Brain pericyte (primary cell): ENCODE measurements at places on chromosomes 12 and 14.

GRCh38 chr14:74417611-74418010 is 8.4 kb downstream of the SYNDIG1L start:
- no peak for DNase-seq

DNA sequence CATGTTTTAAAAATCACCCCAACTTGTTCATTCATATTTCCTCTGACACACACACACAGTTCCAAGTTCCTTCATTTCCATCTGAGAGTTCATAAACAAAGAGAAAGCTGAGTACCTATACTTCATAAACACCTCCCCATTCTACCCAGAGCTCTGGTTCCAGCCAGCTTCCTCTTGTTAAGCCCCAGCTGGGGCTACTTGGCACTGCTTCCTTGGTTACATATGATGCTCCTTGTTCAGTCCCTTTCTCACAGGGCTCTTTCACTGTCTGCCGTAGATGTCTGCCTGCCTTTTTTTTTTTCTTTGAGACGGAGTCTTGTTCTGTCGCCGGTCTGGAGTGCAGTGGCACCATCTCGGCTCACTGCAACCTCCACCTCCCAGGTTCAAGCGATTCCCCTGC is 77.5 kb downstream of the COX16 start:
- no peak for DNase-seq

GRCh38 chr12:92275443-92276154 is 130.0 kb upstream of the BTG1 start:
- no peak for DNase-seq

- DNase-seq = no peak
Observed at GRCh38 chr12:88816201-88816600, 235.9 kb upstream of the KITLG start.

GRCh38 chr12:131221061-131221956 is 267.6 kb downstream of the ADGRD1 start:
- DNase-seq = no peak

GRCh38 chr14:45891417-45892080 is 638.5 kb upstream of the MIS18BP1 start:
- DNase-seq = no peak

- no peak for DNase-seq
Observed at GRCh38 chr12:85866986-85867776, 6.9 kb upstream of the NTS start.

- no peak for DNase-seq
Observed at GRCh38 chr14:50036211-50036610, 80.2 kb downstream of the VCPKMT start.

DNA sequence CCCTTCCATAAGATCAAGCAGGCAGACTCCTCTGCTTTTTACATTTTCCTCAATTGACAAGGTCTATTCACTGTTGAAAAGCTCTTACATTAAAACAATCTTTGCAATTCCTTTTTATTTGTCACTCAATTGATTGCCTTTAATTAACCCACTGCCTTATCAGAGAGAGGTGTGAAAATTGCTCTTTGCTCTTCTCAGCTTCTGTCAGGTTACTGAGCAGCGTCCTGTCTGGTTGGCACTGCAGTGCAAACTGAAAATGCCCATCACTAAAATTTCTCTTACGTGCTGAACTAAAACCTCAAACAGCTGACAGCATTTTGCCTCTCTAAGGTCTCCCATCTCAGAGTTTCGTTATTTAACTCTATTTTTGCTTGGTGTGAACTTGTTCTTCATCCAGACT is 504.1 kb upstream of the ATXN7L3B start:
- DNase-seq = no peak

DNA sequence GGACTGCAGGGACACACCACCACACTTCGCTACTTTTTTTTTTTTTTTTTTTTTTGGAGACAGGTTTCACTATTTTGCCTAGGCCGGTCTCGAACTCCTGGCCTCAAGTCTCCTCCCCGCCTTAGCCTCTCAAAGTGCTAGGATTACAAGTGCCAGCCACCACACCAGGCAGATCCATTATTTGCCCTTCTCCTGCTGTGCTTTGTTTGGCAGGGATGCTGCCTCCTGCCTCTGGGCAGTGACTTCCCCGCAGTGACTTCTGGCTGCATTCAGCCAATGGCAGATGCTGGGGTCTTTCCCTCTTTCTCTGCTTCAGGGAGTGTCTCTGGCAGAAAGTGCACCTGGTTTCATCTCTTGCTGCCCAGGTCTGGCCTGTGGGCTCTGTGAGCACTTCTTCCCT is 6.7 kb upstream of the MORN3 start:
- no peak for DNase-seq

DNA sequence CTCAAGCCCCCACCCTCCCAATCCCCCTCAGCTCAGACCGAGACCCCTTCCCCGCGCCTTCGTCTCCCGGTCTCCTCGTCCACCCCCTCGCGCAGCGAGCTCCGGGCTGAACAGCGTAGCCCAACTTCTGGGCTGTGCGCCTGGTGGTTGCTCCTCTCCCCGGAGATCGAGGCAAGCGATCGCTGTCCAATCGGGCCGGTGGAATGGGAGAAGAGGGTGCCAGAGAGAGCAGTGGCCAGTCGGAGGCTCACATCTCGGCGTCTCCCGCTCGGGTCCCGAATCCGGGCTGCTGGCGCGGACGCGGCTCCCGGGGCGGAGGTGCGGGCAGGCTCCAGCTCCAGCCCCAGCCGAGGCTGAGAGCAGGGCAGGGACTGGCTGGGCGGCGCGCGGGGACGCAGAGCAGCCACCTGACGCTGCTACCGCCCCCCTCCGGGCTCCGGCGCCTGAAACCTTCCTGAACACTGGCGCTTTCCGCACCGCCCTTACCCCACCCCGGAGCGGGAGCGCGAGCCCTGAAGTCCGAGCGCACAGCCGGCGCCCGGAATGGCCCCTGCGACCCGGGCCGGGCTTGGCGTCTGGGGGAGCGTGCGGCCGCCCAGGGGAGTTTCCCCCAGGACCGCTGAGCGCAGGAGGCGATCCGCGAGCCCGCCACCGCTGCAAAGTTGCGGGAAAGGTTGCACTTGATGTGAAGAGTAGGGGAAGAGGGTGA is 508 bp upstream of the KCNH5 start:
- no peak for DNase-seq
